ENCODE measurements at places on chromosomes 6 and 20.

- peak; percentile 24 for DNase-seq
These were observed 13.9 kb upstream of the ATG5 start for GRCh38 chr6:106339334-106340029.

- no peak for DNase-seq
These were observed 79.7 kb downstream of the FIG4 start for GRCh38 chr6:109770779-109771178.

DNA sequence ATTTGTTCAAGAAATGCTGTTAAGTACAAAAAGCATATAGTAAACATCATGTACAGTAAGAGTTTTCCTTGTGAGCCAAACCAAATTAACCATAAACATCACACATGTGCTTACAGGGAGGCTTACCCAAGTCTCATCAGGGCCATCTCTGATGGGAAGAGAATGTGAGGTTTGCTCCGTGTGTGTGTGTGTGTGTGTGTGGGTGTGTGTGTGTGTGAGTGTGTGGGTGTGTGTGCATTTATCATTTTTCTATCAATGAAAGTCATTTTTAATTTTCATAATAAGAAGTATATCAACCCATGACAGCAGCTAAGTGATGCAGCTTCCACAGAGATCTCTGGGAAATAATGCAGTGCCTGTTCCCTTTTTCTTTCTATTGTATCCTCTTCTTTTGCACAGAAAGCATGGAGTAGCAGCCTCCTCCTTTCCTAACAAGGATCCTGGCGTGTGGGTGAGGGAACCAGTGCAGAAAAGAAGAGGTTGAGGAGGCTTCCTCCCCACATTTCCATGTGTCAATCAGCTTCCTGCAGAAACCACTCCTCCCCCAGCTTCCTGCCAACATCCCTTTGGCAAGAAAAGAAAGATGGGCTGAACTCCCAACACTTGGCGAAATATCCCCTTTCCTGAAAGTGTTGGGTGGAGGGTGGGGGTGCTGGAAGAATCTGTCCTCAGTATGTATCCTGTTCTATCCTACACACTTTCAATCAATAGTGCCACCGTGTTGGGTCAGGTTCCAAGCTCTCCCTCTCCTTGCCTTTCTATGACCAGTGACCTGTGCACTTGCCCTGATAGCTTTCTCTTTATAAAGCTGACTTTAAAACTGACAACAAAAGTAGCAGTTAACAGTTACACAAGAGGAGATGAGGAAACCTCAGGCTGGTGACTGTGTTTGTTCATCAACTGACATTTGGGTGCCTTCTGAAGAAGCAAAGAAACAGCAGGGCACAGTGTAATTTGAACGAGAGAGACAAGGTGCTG, 251.8 kb upstream of the CITED2 start:
- no peak for DNase-seq

- no peak for DNase-seq
These were observed 38.1 kb upstream of the FLRT3 start for GRCh38 chr20:14375416-14375985.

- no peak for DNase-seq
These were observed 62.6 kb upstream of the ADGRB3 start for GRCh38 chr6:68572525-68572924.

DNA sequence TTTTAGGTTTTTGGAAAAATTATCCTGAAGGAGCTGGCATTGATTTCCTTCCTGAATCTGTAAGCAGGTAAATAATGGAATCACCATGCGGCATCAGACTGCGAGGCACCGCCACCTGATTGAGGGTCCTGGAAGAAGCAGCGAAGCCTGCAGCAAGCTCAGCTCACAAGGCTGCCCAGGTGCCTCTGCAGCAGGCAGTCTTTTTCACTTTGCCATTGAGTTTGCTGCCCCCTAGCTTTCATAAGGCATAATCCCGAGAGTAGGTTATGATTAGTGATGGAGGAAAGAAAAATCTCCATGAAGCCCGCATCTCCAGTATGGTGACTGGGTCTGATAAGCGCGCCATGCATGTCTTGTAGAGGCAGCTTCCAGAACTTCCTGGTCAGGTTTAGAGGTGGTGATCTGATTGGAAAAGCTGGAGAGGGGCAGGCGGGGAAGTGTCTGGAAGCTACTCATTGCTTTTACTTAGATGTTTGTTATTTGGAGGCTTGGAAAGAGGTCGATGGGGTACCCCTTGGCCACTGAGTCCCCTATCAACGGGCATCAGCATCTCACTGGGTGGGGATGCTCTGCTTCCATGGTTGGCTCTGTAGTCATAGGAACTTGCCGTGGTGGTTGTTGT, 26.7 kb downstream of the IYD start:
- DNase-seq, result no peak

GRCh38 chr6:163645560-163645959, 231.0 kb downstream of the QKI start:
- DNase-seq, result no peak

DNA sequence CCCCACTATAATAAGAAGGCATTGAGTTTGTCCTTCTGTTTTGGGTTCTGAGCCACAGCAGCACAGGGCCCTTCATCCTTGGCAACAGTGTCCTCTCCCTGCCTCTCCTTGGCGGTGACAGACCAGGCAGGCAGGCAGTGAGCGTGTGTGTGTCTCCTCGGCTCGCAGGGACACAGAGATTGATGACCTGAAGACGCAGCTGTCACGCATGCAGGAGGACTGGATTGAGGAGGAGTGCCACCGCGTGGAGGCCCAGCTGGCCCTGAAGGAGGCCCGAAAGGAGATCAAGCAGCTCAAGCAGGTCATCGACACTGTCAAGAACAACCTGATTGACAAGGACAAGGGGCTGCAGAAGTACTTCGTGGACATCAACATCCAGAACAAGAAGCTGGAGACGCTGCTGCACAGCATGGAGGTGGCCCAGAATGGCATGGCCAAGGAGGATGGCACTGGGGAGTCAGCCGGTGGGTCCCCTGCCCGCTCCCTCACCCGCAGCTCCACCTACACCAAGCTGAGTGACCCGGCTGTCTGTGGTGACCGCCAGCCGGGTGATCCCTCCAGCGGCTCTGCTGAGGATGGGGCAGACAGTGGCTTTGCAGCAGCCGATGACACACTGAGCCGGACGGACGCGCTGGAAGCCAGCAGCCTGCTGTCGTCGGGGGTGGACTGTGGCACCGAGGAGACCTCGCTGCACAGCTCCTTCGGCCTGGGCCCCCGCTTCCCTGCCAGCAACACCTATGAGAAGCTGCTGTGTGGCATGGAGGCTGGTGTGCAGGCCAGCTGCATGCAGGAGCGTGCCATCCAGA, 24.0 kb downstream of the SDCBP2 start:
- no peak for DNase-seq

DNA sequence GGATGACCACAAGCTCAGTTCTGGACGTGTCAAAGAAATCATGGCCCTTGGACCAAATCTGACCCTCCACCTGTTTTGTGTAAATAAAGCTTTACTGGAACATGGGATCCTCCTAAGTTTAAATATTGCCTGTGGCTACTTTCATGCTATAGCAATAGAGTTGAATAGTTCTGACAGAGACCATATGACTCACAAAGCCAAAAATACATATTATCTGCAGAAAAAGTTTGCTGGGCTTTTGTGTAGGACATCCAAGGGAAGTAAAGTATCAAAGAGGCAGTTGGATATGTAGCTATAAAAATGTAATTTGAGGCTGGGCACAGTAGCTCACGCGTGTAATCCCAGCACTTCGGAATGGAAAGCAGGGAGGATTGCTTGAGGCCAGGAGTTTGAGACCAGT, 78.9 kb downstream of the TOX2 start:
- DNase-seq, result no peak

DNA sequence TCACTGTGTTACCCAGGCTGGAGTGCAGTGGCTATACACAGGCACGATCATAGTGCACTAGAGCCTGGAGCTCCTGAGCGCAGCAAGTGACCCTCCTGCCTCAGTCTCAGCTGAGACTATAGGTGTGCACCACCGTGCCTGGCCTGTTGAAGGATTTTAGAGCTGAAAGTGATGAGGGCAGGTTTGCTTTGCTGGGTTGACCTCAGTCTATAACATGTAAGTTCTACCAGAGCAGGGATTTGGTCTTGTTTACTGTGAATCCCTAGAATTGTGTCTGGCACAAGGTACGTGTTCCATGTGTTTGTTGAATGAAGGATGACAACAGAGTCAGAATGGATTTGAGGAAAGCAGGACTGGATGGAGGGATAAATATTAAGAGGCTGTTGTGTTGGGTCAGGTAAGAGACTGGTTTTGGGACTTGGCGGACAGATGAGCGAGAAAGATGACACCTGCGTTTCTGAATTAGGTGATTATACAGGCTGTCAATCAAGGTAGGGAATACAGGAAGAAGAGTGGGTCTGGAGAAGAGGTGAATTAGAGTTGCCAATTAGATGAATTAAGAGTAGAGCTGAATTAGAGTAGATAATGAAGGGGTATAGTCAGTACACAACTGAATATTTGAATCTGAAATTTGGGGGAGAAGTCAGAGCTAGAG, 6.5 kb downstream of the ASXL1 start:
- no peak for DNase-seq

DNA sequence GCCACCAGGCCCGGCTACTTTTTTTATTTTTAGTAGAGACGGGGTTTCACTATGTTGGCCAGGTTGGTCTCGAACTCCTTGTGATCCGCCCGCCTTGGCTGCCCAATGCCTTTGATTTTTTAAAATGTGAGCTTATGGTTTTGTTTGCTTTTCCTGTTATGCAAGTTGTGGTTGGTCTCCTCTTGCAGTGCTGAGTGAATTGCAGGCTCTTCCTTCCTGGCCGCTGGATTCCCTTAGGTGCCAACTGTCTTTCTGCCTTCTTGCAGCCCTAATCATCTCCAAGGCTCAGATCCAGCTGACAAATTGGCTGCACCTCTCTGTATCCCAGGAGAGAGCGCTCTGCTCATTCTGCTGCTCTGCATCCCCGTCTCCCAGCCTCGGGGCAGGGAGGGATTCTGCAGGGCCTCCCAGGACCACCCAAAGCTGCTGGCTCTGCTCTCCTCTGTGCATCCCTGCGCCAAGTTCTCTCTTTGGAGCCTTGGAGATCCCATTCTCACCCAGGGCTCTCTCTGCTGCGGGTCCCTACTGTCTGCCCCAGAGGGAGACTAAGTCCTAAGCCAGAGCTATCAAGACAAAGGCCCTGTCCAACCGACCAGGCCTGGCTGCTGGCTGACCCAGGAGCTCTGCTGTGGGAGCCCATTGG, 14.1 kb upstream of the EMILIN3 start:
- DNase-seq, result no peak

DNA sequence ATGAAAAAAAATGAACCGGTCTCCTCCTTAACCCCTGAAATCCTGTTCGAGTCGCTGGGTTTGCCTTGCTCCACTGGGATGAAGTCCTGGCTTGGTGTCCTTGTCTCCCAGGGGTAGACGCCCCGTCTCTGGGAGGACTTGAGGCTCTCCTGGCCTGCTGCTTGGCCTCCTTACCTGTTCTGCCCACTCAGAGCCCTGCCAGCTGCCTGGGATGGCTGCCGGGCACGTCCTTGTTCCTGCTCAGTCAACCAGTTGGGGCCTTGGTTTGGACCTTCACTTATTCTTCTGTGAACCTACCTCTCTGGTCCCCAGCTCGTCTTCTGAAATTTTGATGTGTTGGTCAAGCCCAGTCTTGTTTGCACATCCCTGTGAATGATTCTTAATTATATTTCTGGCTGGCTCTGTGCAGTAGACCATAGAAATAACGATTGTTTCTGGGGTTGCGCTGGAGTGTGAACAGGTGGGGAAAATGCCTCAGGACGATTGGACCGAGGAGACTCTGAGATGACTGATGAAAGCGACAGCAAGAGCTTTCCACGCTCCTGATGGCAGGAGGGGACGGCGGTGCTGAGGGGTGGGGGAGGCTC, 126.5 kb upstream of the ESR1 start:
- DNase-seq, result no peak

GRCh38 chr6:169248521-169248971, 5.1 kb downstream of the THBS2 start:
- no peak for DNase-seq

DNA sequence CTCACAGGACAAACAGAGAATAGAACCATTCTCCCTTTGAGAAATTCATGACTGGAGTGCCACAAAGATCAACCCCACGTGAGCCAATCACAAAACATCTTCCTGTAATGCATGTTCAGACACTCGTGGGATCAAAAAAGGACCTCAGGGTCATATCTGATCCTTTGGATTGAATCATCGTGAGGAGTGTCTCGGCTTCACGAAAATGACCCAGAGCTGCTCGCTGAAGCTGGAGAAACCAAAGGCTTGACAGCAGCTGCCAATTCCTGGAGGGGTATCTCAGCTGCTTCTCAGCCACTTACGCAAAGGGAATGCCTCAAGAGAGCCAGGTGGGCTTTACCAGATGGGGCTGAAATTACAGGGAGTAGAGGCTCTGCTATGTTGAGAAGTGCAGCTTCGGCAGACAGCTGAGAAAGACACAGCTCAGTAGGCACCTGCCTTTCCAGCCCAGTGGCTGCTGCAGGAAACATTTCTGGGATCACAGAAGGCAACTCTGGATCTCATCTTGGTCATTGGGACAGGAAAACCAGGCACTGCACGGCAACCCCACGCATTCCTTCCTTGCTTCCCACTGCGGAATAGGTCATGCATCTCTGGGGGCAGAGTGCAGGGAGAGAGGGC, 813.1 kb downstream of the KIF16B start:
- DNase-seq, result no peak

DNA sequence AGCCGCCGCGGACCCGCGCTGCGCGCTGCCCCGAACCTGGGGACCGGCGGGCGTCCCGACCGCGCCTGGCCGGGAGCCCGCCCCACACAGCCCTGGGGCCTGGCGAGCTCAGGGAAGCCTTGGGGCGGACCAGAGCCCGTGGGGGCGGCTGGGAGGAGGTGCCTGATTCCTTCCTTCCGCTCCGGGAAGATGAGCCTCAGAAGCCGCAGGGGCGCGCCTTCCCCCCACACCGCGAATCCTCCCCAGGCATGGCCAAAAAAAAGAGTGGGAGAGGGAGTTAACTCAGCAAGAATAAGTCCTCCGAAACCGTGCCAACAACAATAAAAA, at the start of gene CBLN4:
CBLN4 (minus strand) TSS at position 131 of the 327 bp plus-strand sequence. CDS start 1,348 bp downstream, outside the sequence.
- no peak for DNase-seq

DNA sequence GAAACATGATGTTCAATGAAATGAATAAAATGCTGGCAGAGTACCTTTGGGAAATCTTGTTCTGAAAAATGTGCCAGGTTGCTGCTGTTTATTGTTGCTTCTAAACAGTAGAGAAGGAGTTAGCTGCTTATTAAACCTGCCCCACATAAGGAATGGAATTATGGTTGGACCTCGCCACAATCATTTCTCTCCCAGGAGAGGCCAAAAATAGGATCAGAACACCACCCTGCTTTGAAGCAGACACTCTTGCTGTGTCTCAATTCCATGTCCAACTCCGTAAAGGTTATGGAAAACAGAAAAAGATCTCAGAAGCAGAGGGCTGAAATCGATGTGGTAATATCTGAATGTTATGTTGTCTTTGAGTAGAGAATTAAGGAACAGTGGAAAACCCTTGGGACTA, 27.9 kb downstream of the AFG1L start:
- DNase-seq, result no peak

GRCh38 chr20:24658920-24659660, 189.7 kb downstream of the SYNDIG1 start:
- no peak for DNase-seq

GRCh38 chr20:11137688-11138087, 463.9 kb upstream of the JAG1 start:
- no peak for DNase-seq

Measured in activated CD4-positive, alpha-beta T cell treated with anti-CD3 and anti-CD28 coated beads, Interleukin-2, amount 50 U/mL, for 1 hour (primary cell).